RWPE1 (cell line): ENCODE measurements at places on chromosomes 3 and 15.

DNA sequence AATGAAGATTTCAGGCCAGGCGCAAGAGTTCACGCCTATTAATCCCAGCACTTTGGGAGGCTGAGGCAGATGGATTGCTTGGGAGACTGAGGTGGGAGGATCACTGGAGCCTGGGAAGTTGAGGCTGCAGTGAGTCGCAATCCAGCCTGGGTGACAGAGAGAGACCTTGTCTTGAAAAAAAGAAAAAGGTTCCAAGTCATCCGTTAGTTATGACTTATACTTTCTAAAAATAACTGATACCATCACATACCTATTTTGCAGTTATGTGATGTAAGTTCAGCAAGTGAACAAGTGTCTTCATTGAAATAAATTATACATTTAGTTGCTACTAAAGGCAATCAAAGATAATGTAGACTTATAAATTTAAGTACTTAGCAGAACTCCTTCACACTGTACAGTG is 22.1 kb downstream of the CLPX start:
- no peak for DNase-seq

DNA sequence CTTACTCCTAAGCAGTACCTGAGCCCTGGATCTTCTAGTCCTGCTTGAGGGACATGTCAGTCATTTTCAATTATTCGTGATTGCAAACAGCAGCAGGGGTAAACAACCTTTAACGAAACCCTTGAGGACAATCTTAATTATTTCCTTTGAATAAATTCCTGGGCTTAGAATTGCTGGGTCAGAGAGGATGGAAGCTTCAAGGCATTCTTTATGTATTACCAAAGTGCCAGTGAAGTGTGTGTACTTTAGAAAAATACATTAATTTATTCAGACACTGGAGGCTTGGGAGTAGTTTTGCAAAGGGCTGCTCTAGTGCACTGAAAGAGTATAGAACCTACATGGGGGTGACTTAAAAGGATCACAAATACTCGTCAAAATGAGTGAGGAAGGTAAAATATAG is 280.8 kb upstream of the LRRFIP2 start:
- DNase-seq, result no peak

DNA sequence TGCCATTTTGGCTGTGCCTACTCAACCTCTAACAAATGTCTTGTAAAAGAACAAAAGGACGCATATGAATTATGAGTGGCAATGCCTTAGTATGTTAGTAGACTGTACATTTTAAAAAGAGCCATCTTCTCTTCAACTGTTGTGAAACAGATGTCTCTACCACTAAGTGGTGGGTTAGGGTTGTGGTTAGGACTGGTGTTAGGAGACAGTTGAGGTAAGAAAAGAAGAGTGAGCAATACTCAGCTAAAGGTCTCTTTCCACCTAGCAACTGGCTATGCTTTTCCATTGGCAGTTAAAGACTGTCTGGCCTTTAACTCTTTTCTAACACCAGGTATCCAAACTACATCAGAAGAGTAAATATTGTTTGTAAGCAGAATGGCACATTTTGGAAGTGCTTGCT is 221.7 kb upstream of the TBC1D5 start:
- DNase-seq, result no peak

DNA sequence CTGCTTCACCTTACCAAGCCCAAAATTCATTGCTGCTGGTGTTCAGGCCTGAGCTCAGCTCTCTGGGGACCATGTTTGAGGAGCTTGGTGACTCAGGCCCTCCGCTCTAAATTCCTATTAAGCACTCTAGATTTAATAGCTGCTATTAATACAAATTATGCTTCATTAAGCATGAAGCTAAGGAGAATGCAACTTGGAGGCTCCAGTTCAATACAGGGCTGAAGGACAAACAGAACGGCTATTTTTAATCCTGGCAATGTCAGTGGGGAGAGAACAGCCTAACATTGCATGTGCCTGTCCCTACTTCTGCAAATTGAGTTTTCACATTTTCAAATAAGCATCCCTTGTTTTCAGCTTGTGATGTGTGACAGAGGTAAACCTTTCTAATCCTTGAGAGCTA is 80.1 kb upstream of the TRIM42 start:
- DNase-seq, result no peak

DNA sequence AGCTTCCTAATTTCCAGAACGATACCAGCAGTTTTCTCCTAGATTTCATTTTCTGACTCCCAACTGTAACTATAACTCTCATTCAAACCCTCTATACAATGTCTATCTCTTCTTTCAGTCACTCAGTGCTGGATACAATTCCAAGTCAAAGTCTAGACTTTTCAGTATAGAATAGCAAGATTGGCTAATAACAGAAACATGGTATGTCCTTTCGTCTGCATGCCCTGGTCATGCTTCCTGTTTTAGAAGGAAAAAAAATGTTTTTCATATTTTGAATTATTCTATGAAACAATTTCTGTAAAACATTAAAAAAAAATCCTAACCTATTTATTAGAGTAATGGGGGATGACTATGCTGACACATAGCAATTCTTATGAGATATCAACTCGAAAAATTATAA is 180.0 kb downstream of the KCNAB1 start:
- no peak for DNase-seq

DNA sequence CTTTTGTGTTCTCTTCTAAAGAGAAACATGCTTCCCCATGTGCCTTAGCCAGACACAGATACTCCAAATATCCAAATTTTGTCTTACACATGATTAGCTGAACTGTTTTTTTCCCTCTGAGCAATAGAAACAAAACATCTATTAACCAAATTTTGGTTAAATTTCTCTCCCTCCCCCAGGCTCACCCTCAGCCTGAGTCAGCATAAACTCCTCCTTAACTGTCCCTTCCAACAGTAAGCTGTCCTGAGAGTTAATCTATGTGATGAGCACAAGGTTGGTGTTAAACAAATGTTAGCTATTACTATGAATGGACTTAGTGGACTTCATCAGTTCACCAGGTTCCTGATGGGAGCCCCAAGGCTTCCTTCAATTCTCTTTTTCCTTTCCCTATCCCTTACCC is 108.5 kb downstream of the RSL24D1 start:
- DNase-seq, result no peak

DNA sequence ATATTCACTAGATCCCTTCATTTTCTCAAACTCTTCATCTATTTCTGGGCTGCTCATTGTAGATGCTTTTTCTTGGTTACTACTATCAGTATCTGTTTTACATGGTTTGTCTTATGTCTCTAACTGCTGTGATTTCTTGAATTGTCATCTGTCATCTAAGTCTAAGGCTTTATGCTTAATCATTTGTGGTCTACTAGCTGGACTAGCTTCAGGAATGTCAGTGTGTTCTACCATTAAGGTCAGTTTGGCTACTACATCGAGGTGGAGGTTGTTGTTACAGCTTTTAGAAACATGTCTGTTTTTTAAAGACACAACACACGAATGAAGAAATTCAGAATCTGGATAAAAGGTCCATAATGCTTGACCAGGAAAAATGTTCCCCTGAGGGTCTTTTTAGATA is 82.2 kb downstream of the ABI3BP start:
- no peak for DNase-seq

GRCh38 chr3:33171580-33171979 is 47.0 kb downstream of the SUSD5 start:
- DNase-seq, result no peak

DNA sequence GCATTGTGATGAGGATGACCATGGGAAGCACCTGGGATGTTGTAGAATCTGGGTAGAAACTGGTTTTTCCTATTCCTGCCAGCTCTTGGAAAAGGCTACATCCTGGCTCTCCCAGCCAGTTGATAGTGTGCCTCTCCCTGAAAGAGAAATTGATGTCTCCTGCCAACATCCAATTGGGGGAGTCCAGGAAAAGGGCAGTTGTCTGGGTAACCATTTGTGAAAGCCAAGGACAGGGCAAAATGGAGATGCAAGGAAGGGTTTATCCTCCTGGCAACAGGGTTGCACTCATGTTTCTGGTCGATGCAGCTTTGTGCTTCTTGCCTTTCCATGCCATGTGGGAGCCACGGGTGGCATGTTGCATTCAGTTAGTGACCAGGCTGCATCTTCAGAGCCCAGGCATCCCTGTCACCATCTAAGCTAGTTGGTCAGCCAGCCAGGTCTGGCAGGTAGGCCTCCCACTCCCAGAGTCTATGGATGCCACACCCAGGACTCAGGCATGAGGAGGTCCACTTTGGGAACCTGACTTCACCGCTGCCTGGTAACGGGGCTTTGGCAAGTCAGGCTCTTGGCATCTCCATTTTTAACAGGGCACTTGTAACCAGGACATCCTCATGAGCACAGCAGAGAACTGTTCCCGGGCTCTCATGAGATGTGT is 153.5 kb downstream of the DNAJB8 start:
- DNase-seq, result no peak

DNA sequence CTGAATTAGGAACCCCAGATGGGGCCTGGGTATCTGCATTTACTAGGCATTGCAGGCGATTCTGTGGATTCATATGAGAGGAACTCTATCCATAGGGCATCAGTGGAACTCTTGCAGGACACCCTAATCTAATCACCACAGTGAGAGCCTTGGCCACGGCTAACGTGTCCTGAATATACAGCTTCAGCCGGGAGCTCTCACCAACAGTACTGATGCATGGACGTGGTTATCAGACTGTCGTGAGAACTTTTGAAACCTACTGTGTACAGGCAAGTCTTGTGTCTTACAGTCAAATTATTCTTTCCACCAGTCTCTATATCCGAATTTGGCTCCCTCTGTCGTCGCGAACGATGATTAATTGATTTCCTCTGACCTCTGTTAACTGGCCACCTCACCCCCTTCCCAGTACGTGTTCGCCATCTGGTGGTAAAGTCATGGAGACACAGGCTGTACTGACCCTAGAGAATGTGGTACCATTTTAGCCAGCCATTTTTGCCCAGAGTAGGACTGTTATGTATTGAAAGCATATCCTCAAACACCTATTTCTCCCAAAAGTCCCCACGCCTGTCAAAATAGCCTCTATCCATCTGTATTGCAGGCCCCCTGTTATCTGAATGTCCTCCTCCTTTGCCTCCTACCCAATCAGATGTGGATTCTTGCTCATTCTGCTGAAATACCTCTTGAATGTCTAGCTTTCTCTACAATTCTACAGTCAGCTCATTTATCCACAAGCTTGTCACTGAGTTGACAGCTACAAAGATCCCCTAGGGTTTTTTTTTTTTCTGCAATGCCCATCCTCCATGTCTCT is 39.7 kb downstream of the GLDN start:
- DNase-seq, result peak; percentile 87

GRCh38 chr3:14740983-14741382 is 66.0 kb downstream of the C3orf20 start:
- DNase-seq, result no peak

GRCh38 chr3:196966526-196967401 is 1.9 kb downstream of the PIGZ start:
- no peak for DNase-seq

GRCh38 chr3:66597308-66597863 is 96.6 kb upstream of the LRIG1 start:
- no peak for DNase-seq

DNA sequence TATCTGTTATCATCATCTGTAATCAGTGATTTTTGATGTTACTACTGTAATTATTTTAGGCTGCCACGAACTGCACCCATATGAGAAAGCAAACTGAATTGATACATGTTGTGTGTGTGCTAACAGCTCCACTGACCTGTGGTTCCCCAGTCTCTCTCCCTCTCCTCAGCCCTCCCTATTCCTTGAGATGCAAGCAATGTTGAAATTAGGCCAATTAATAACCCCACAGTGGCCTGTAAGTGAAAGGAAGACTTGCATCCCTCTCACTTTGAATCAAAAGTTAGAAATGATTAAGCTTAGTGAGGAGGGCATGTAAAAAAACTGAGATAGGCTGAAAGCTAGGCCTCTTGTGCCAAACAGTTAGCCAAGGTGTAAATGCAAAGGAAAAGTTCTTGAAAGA is 218.6 kb upstream of the LRRFIP2 start:
- DNase-seq, result no peak

DNA sequence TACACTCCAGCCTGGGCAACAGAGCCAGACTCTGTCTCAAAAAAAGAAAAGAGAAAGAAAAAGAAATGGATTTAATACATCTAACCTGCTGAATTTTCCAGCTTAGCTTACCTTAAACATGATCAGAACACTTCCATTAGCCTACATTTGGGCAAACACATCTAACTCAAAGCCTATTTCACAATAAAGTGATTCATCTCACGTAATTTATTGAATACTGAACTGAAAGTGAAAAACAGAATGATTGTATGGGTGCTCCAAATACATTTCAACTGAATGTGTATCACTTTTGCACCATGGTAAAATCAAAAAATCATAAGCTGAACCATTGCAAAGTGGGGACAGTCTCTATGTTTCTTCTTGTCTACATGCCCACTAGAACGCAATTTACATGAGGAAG is 9.0 kb downstream of the PIK3R4 start:
- DNase-seq, result no peak

DNA sequence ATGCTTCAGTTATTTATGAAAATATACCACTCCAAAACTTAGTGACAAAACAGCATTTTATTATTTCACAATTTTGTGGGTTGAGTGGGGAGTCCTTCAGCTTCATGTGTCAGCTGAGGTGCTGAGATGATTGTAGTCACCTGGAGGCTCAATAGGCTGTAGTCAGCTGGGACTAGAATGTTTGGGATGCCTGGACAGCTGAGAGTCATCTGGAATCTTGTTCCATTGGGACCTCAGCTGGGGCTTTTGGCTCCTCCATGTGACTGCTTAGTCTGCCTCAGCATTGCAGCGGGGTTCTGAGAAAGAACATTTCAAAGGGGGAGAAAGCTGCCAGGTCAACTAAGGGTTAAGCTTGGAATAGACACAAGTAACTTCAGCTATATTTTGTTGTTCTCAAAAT is 13.4 kb downstream of the STT3B start:
- DNase-seq, result no peak

DNA sequence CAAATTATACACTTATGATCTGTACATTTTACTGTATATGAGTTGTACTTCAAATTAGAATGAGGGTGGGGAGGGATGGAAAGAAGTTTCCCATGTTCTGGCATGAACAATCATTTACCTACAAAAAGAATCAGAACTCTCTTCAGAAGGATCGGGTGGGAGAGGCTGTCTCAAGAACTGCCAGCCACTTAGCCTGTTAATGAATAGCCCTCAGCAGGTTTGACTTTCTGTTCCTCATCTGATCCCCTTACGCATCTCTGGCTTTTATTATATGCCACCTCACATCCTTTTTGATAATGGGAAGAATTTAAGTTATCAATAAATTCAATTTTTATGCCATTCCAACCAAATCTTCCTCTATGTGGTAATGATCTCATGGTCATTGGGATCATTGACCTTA is 168.3 kb upstream of the TGFBR2 start:
- DNase-seq, result no peak

DNA sequence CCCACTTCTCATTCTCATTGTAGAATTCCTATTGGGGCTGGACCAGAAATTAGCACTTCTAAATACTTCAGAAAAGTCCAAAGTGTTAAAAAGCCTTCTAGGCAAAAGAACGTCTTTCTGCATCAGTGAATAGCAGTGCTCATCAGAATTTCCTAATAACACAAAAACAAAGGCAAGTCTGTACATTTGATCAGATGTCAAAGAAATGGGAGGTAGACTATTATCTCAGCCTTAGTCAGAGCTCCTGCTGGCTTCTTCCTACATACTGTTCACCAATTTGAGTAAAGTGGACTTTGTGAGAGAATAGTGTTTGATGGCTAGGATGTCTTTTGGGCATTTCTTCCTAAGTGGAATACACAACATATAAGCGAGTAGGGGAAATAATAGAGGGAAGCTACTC is 48.7 kb downstream of the FOXB1 start:
- DNase-seq, result peak; percentile 45
